Temporal lobe (tissue), 4 donors: ENCODE measurements at places on chromosomes 5 and 9. TPM values are rescaled to one million over a fixed set of nuclear protein-coding genes. Genes with fewer than 3 reads are reported as not detected.

The RLN2 gene
- total RNA-seq, result not detected

The EMB gene
- 4.7 TPM for total RNA-seq

The KCNT1 gene
- 3.9 TPM for total RNA-seq

The SPINK7 gene
- not detected for total RNA-seq

The PCDHA11 gene
- 31.7 TPM for total RNA-seq

The RAI14 gene
- 26.1 TPM for total RNA-seq

The ZBTB6 gene
- total RNA-seq, result 59.7 TPM

The TLR4 gene
- 3.9 TPM for total RNA-seq

The MYMK gene
- not detected for total RNA-seq

The BARX1 gene
- not detected for total RNA-seq

The NMUR2 gene
- not detected for total RNA-seq

The FIBCD1 gene
- 0.74 TPM for total RNA-seq
